ENCODE measurements at places on chromosomes 2 and 18.

DNA sequence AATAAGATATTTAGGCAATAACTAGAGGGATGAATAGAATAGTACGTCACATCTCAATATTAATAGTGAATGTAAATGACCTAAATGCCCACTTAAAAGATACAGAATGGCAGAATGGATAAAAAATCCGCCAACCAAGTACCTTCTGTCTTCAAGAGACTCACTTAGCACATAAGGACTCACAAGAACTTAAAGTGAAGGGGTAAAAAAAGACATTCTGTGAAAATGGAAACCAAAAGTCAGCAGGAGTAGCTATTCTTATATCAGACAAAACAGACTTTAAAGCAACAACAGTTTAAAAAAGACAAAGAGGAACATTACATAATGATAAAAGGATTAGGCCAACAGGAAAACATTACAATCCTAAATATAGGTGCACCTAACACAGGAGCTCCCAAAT is 56.7 kb upstream of the DSC1 start:
- DNase-seq = no peak

DNA sequence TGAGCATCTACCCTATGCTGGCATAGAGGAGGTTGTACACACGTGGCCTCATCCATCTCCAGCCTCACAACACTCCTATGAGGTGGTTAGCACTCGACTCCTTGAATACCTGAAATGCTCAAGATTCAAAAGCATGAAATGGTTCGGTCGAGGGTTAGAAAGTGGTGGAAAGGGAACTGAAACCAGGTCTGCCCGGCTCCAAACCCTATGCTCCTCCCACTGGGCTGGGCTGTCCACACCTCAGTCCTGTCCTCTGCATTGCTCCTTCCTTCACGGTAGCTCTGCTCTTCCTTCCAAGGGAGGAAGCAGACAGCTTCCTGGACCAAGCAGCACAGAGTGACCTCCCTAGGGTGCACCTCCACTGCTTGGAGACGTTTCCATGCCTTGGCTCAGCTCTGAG is 565.2 kb upstream of the ID2 start:
- DNase-seq = peak; percentile 49

- peak; percentile 53 for DNase-seq
Observed at GRCh38 chr2:74759986-74760385, 73.9 kb upstream of the HK2 start.

- DNase-seq = no peak
Observed at GRCh38 chr2:226835420-226835795, 446 bp upstream of the RHBDD1 start.

GRCh38 chr2:120516679-120517314 is 170.9 kb downstream of the INHBB start:
- DNase-seq = no peak

DNA sequence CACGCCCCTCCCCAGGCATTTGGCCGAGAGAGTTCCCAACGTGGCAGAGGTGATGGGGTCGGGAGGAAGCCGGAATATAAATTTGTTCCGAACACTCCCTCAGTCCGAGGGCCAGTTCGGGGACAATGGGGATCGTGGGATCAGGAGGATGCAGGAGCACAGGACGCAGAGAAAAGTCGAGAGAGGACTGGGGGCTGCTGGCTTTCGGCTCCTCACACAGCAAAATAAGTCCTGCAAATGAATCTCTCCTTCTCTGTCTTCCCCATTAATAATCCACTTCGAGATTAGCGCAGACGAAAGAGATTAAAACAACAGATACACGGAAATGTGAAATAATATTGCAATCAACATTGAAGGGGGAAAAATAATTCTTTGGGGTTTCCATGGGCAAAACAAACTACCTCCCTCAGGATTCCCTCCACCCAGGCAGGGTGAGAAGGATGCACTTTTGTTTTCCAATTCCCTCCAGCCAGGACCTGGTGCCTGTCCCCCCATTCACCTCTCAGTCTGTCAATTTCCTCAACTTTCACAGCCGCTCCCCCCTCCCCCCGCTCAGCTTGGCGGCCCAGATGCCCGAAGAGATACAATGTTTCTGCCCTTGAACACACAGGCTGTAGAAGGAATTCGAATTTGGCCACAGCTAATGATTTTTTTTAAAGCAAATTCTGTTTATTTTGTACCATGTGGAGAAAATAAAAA is 3.1 kb upstream of the ZEB2 start:
- DNase-seq = no peak

DNA sequence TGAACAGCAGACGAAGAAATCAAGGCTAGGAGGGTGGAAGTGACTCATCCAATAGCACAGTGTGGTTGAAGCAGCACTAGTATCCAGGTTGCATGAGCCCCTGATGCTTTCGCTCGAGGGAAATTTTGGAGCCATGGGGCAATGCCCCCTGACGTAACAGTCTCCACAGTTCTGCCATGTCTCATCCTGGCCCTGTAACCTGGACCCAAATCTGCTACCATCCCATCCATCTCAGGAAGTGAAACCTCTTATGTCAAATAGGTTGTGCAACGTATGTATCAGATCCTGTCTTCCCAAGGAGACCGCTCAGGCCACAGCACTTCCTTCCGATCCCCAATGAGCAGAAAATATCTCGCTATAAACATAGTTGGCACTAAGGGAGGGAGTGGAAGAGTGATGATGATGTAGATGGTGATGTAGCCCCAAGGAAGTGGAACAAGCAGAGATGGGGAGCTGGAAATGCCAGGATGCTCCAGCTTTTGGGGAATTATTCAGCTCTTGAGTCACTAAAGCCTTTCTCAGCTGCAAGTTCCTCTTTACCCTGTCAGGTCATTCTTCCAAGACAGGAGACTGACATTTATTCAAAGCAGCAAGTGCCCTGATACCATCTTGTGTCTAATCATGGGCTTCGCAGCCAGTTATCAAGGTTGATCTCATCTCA is 3.0 kb upstream of the IL1B start:
- DNase-seq = peak; percentile 96

DNA sequence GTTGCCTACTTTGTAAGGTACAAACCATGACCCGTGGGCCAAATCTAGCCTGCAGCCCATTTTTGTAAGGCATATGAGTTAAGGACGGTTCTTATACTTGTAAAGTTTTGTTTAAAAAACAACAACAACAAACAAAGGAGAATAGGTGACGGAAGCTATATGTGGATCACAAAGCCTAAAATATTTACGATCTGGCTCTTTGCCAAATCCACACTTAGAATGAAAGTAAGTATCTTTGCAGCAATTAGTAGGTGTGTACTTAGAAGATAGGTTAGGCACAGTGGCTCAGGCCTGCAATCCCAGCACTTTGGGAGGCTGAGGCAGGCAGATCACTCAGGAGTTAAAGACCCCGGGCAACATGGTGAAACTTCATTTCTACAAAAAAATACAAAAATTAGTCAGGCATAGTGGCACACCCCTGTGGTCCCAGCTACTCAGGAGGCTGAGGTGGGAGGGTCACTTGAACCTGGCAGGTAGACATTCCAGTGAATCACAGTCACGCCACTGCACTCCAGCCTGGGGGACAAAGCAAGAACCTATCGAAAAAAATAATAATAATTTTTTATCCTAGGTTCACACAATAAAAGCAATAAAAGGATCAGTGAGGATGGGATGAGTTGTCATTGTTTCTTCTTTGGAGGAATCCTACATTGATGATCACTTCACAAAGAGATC is 57.8 kb upstream of the CTAGE1 start:
- no peak for DNase-seq

DNA sequence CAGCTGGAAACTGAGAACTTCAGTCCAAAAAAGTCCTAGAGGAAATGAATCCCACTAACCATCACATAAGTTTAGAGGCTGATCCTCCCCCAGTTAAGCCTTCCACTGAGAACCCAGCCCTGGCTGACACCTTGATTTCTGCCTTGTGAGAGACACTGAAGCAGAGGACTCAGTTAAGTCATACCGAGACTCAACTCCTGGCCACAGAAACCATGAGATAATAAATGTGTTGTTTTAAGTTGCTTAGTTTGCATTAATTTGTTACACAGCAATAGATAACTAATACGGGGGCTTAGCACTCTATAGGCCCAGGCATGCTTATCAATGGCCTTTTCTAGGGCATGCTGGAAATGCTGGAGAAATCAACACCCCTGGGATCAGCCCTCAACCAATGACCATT is 3.4 kb upstream of the ADD2 start:
- DNase-seq = no peak

DNA sequence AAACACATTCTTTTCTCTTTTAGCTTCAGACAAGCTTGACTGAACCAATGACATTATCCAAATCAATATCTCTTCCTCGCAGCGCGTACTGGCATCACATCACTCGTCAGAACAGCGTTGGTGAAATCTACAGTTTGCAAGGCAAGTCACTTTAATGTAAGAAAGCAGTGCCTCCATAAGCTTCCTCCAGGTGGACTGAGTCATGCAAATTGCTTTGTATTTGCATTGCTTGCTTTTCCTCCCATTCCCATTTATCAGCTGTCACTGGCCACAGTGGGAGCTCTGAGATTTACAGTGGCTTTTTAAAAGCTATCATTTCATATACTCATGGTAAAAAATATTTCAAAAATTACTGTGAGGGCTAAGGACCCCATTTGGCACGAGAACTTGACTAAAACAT is 189.9 kb downstream of the CD226 start:
- no peak for DNase-seq

GRCh38 chr2:14937336-14937735 is 304.8 kb downstream of the LRATD1 start:
- DNase-seq = no peak

DNA sequence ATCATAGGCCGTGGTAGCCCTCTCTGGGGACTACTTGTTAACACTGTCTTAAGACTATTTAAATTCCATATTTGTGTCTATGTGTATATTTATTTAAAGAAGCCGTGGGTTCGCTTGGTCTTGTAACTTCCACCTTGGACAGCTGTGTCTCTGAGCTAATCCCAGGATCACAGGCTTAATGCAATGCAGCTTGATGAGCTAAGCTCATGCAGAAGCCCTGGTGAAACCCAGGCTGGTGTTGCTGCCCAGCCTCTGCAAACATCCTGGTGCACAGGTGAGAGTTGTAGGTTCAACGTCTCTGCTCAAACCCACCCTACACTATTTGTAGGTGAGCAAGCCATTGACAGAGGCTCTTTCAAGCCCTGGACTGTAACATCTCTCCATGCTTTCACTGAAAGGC is 211.8 kb downstream of the FAM210A start:
- DNase-seq = no peak

DNA sequence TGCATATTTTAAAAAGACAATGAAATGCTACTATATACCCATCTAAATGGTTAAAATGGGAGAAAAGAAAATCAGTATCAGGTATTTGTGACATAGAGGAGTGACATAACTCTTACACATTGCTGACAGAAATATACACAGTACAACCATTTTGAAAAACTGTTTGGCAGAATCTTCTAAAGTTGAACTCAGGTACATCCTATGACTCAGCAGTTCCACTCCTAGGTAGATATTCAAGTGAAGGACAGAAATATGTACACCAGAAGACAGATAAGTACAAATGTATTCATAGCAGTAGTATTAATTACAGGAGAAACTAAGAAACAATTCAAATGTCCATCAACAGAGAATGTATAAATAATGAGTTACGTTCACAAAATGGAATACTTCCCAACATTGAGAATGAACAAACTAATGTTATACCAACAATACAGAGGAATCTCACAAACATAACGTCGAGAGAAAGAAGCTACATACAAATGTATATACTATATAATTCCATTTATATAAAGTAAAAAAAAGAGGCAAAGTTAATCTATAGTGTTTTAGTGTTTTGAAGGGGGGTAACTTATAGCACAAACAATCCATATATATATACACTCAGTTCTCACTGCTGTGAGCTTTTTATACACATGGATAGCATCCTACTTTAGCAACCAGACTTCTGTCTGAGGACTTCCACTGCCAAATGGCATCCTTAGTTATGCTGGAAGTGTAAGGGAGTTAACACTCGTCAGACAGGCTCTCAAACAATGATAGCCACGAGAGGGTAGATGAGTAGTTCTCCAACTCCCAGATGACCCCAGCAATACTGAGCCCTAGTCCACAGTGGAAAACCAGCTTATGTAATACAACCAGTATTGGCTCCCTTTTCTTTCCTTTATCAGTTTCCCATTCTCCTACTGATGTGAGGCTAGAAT is 172.5 kb downstream of the NBAS start:
- DNase-seq = no peak

DNA sequence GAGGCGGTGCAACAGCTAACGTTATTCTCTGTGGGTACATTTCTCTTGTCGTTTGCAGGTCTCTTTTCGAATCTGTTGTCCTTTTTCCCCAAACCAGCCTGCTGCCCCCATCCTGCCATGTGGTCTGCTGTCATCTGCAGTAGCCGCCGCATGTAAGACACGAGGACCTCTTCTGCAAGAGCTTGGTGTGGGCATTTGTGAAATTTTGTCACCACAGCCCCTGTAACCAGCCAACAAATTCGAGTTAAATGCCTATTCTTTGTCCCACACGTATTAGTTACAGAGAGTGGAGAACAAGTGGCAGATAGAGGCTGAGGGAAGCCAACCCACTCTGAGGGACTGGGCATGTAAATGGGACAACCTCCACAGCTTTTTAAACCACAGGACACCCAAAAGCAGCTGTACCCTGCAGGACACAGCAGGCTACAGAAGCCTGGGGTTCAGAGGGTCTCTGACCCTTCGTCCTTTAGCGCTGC is 35.0 kb downstream of the ITGA6 start:
- peak; percentile 75 for DNase-seq

- DNase-seq = no peak
Observed at GRCh38 chr18:49617329-49617695, 55.5 kb downstream of the LIPG start.

GRCh38 chr2:96538487-96539214 is 2.1 kb downstream of the ARID5A start:
- DNase-seq = peak; percentile 81

- no peak for DNase-seq
Observed at GRCh38 chr2:12161085-12161484, 414.7 kb downstream of the LPIN1 start.

DNA sequence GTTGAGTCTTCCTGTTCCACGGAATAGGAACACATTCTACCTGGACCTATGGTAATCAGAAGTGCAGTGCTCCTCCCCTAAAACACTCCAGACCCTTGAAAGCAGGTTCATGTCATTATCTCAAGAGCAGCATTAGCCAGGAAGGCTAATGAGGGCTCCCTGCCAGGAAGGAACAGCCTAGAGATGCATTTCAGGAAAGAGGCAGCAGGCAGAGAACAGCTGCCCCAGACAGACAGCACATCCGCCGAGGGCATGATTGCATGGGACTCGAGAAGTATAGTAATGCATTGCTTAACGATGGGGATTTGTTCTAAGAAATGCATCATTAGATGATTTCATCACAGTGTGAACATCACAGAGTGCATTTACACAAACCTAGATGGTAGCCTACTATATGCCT is 171.5 kb downstream of the ALK start:
- no peak for DNase-seq

DNA sequence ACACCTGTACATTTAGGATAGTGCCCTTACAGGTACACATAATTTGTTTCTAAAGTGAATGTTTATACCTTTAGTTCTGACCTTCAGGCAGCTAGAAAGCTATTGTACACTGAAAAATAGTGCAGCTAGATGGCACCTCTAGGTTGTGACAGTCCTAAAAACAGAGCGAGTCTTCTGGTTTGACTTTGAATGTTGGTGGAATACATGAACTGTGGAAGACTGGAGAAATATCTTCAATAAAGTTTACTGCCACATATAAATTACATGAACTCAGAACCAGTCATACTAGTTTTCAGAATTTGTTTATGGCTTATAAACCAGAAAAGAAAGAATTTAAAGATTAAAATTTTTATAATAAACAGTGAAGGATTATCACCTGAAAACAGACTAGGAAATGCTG is 58.7 kb upstream of the TWSG1 start:
- DNase-seq = no peak

- DNase-seq = peak; percentile 19
Observed at GRCh38 chr2:99150706-99151105, 4.0 kb downstream of the TSGA10 start.

- DNase-seq = peak; percentile 95
Observed at GRCh38 chr2:9951522-9952285, at the start of gene GRHL1. Gene GRHL1, plus strand, starts transcription at chr2:9951693. Its CDS starts 141 bp downstream, at chr2:9951834.

All from suppressor macrophage (primary cell).